Stimulated activated naive CD4-positive, alpha-beta T cell treated with Interleukin-2 at 50 U/mL for 16 hours (primary cell): ENCODE measurements at places on chromosomes 4 and X.

DNA sequence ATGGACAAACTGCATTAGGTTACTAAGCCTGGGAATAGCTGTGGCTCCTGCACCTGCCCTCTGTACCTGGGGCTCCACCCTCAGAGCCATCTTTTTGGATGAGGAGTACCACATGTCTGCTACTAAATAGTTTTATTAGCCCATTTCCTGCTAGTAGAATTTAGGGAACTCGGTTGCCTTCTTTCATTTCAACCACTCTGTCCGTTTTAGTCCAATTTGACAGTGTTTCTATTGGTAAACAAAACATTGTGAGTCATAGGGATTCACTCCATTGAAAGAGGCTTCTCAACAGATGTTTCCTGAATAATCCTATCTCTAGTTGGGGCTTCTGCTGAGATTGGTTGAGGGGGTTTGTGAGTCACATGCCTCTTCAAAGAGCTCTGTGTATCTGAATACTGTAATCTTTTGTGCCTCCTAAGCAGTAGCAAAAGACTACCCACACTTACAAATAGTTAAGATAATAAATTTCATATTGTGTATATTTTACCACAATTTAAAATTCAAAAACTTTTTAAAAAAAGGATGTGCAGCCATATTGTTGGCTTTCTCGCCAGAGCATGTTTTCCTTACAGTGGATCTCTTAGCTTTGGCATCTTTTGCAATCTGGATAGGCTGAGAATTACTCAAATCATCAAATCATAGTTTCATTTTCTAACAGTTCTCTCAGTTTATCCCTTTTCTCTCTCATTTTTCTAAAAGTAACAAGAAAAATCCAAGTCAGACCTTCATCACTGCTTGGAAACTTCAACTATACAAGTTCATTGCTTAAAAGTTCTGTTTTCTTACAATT lies 9.9 kb downstream of the FAM200B start:
- DNase-seq = no peak

- DNase-seq = no peak
Observed at GRCh38 chr4:150609131-150609530, 27.2 kb downstream of the MAB21L2 start.

GRCh38 chr4:128908735-128909134 lies 99.2 kb downstream of the JADE1 start:
- no peak for DNase-seq

DNA sequence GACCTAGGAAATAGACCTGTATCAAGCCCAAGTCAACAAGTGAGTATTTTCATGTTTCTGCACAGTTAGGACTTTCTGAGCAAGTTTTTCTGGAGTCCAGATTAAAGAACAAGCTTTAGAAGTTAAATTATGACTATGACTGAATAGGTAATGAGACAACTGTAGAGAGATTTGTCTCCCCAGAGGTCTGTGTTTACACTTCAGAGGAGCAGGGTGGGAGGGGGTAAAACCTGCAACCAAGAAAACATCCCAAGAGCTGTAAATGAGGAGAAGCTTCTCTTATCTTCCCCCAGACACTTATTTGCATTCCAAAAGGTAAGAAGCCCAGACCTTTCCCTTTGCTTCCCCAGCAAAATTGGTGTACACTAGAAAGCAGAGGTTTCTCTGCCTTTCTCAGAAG lies 22.1 kb upstream of the CEP135 start:
- DNase-seq = no peak

GRCh38 chr4:58936436-58936835 lies 1826.3 kb upstream of the IGFBP7 start:
- DNase-seq = no peak

GRCh38 chr4:122758033-122758432 lies 25.5 kb downstream of the BBS12 start:
- DNase-seq = no peak

DNA sequence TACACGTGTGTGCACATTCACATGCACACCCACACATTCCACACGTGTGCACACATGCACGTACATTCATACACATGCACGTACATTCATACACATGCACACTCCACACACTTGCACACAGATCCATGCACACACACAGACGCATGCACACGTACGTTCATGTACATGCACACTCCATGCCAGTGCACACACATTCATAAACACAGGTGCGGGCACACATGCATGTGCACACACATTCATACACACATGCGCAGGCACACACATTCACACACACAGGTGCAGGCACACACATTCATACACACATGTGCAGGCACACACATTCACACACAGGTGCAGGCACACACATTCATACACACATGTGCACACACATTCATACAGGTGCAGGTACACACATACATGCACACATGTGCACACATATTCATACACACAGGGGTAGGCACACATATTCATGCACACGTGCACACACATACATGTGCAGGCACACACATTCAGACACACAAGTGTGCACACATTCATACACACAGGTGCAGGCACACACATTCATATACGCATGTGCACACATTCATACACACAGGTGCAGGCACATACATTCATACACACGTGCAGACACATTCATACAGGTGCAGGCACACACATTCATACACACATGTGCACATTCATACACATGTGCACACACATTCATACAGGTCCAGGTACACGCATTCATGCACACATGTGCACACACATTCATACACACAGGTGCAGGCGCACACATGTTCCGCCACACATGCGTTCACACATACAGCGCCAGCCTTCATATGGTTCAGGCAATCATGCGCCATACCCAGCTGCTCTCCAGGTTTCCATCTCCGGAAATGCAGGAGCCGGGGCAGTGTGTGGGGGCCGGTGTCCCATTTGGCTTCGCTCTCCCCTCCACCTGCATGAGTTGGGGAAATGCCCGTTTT lies 124.8 kb downstream of the HMX1 start:
- DNase-seq = no peak

GRCh38 chrX:3648084-3648483 lies 65.4 kb downstream of the PRKX start:
- DNase-seq = no peak

GRCh38 chr4:2630556-2631273 lies 94.3 kb downstream of the FAM193A start:
- DNase-seq = no peak

DNA sequence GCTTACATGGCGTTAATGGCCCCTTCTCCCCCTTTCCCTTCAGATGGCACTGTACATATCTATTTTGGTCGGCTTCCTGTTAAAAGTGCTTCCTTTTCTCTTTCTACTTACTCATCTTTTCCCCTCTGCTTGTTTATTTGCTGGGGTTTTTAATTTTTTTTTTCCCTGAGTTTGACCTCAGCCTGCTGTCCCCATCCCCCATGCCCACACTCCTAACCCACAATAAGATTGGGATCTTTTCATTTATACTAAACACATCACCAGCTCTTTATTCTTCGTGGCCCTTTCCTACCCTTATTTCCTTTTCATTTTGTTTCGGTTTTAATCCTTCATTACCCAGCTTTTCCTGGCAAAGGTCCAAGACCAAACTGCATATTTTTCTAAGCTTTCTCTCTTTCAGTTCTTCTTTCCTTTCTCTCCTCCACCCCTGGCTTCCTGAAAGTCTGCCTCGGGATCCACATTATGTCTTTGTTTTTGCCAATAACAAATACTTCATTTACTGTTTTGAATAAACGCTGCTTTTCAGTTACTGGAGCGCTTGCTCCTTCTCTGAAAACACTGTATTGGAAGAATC lies 152.0 kb upstream of the USP9X start:
- DNase-seq = no peak

DNA sequence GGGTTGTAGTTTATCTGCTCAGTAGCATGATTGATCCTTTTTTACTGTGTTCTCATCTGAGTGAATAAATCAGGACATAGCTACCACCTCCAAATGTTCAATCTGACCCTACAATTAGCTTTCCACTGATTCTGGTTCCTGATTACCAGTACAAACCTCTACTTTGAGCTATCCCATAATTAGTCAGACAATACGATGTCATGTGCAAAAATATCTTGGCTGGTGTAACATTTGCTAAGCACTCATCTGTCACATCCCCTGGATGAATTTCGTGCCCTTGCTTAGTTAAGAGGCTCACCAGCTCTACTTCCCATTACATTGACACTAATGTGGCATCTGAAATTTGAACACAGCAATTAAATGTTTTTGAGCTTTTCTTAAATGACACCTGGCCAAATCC lies 1101.0 kb upstream of the PCDH7 start:
- DNase-seq = no peak

DNA sequence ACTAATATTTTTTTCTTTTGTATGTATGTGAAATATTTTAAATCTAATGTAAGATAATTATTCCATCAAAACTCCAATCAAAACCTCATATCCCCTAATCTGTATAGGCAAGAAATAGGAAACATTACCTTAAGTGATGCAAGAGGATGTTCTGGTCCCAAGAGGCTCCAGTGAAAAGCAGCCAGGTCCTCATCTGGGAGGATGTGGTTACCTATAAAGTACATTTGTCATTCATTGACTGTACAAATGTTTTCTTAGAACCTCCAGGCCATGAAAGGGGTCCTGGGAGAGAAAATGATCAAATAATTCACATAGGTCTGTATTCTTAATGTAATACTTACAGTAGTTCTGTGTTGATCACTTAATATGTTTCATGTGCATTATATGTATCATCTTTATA lies 25.5 kb downstream of the FAM120C start:
- DNase-seq = no peak
